ENCODE measurements at places on chromosomes 2 and 18.

GRCh38 chr2:95346231-95346737 is 49.1 kb downstream of the KCNIP3 start:
- no peak for DNase-seq

- no peak for DNase-seq
Measured at GRCh38 chr2:49861821-49862220, 707.5 kb upstream of the FSHR start.

GRCh38 chr2:99420751-99421299 is 69.0 kb downstream of the REV1 start:
- no peak for DNase-seq

DNA sequence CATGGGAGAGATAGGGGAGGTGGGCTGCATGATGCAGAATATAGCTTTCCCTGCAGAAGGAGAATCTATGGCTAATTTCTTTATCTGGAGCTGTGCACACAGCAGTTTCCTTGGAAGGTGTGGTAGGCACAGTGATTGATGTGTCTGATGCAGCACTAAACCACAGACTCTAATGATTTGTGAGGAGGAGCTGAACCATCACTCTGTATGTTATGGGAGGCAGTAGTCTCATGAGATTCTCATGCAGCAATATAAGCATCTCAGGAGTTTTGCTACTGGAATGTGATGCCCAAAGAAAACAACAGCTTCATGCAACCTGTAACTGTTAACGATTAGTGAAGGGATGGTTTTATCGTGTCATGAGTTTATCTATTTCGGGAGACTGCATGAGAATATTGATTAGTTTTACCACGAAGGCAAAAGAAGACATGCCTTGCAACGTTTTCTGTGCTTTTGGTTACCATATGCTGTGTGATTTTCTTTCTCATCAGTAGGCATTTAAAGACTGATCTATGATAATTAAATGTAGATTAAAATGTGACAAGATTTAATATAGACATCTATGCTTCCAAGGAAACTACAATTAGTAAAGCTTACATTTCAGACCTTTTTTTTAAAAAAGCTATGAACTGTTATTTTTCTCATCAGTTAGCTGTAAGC is 286.8 kb downstream of the ARL6IP6 start:
- DNase-seq, result no peak

DNA sequence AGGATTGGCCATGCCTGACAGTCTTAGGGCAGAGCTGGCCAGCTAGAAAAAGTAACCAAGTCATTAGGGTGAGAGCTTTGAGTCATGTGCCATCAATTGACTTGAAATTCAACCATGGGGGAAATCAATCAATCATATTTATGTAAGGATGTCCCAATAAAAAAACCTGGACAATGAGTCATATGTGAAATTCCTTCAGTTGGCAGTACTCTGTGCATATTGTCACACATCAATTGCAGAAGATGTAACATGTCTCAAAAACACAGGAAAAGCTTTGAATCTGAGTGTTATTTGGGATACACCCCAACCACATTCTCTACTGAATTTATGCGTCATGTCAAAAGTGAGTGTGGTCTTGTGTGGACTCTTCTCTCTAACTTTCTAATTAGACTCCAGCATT is 1004.1 kb upstream of the NRXN1 start:
- no peak for DNase-seq

DNA sequence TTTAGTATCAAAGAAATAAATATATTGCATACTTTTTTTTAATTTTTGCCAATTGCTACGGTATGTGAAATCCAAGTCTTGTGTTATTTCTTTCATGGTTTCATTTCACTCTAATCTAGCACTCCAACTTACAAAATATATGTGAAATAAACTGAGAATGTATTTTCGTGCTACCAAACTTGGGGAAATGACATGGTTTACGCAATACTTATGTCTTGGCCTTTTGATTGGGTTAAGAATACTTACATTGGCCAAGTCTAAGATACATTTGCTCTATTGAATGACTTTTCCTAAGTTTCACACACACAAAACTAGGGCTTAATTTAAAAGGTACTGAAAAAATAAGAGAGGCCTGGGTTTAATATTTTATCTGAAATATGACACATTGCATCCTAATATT is 80.5 kb downstream of the VRK2 start:
- DNase-seq, result no peak

DNA sequence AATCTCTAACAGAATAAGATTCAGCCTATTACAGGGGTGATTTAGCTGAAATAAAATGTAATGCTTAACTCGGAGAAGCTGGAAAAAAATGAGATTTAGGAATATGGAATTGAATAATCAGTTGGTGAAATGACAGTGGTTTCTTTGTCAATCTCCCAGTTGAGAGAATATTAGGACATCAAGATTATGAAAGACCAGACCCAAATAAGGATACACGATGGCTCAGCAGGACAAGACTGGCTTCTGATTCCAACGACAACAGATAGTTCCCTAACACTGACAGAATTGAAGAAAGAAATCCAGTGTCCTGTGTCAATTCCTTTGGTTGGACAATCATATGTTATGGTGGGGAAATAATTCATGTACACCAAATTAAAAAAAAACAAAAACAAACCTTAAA is 55.8 kb downstream of the HRH4 start:
- DNase-seq, result no peak

GRCh38 chr2:234623521-234623991 is 126.7 kb upstream of the ARL4C start:
- DNase-seq, result no peak

DNA sequence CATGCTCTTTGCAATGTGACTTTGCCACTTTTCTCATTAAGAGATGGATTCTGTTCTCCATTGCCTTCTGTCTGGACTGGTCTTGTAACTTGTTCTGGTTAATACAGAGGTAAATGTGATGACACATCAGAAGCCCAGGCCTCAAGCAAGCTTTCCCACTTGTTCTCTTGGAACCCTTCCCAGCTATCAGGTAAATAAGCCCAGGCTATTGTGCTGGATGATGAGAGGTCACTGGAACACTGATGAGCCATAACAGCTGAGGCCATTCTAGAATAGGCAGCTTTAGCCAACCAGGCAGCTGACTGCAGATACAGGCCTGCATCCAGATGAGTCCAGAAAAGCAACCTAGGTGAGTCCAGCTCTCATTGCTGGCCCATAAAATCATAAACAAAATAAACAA is 1007.0 kb upstream of the ACVR2A start:
- DNase-seq, result no peak

GRCh38 chr2:190879474-190880377 is 895 bp upstream of the GLS start:
- peak; percentile 27 for DNase-seq

- DNase-seq, result no peak
Measured at GRCh38 chr18:49997558-49997957, 184.2 kb upstream of the ACAA2 start.

DNA sequence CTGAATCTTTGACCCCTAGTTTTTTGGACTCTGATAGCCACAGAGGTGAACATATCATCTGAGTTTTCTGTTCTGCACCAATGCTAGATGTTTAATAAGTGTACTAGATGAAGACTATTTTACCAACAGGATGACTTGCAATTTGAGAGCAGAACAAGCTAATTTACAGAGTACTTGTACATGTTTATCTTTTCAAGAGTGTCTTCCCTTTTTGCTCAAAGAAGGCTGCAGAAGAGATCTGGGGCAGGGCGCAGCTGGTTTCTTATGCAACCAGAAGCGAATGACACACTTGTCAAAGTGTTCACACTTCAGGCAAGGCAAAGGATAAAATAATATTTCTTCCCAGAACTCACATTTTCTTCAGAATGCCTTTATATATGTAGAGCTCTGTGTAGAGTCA is 86.0 kb downstream of the VWA3B start:
- DNase-seq, result no peak

GRCh38 chr18:75173738-75174137 is 35.2 kb downstream of the PTGR3 start:
- DNase-seq, result no peak

- no peak for DNase-seq
Measured at GRCh38 chr2:43021791-43022509, 204.5 kb downstream of the ZFP36L2 start.

DNA sequence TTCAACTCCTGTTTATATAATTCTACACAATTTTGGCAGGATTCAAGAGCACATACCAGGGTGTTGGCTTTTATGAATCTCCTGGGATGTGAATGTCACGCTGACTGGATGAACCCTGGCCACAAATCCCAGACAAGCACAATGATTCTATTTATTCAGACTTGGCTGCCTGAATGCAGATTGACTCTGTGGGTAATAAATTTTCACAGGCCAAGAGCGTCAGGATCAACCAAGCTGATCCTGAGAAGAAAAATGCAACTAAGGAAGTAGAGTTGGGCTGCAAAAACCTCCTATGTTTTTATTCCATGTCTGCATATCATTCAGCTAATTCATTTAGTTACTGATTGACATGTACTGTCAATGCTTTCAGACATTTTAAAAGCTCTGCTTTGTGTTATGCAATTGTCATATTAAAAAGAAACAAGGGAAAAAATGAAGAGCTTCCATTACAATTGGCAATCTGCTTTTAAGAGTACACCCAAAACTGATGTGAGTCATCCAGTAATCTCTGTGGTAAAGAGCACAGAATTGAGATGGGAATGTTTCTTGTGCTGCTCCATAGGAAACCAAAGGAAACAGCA is 173.0 kb upstream of the REV1 start:
- DNase-seq, result no peak

DNA sequence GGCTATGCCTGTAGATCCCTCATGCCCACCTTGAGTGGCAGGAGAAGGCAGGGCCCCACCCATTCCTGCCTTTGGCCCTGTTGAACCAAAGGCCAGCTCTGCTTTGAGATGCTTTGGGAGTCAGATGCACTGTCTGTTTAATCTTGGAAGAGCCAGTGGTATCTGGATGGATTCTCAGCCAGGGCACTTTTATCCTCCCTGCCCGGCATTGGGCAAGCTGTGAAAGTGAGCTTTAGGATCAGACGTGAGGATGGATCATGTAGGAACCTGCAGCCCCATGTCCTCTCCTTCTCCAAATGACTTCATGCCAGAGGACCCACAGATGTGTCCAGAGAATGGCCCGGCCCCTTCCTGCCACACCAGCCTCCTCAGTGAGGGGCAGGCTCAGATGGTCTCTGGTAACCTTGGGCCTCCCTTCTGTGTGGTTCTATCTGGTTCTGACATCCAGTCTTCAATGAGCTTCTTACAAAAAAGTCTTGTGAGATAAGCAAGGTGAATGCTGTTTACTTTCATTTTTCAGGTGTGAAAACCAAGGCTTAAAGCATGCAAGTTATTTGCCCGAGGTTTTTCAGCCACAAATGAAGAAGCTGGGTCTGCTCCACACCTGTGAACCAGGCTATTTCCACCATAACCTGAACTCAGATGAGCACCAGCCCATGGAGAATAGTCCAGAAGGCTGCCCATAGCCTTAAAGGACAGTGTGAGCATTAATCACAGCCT is 123.8 kb downstream of the KCTD1 start:
- DNase-seq, result no peak

DNA sequence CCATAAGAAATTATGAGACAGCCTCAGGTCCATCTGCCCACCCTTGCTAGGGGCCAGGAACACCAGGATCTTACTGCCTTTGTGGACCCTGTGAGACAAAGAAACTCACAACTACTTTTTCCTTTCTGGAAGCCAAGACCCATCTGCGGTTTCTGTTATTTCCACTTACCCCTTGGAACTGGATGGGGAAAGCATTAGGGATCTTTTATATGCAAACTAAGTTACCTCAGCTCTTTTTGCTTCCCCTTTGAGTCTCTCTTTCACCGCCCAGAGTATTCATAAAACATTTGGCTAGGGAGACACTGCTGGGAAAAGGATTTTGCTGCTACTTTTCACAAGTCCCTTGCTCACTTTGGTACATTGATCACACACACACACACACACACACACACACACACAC is 95.7 kb downstream of the ZNF385B start:
- no peak for DNase-seq

- DNase-seq, result no peak
Measured at GRCh38 chr2:47724221-47724981, 58.5 kb upstream of the MSH6 start.

DNA sequence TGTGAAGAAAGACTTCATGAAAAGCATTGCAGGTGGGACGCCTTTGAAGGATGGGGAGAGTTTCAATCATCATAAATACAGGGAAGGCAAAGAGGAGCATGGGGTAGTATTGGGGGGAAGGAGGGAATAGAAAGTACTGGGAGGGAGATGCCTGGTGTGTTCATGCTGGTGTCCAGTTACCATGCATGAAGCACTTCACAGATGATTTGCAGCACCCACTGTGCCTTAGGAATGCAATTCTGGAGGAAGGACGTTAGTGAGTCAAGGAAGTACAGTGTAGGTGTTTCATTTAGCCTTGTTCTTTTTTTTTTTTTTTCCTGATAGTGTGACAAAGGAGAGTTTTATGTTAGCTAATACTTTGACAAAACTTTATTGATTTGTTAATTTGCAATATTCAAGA is 36.8 kb downstream of the ADAM23 start:
- DNase-seq, result no peak

GRCh38 chr2:239271882-239272281 is 128.9 kb downstream of the HDAC4 start:
- no peak for DNase-seq

GRCh38 chr2:138618971-138619370 is 117.4 kb downstream of the SPOPL start:
- no peak for DNase-seq

- DNase-seq, result no peak
Measured at GRCh38 chr2:42519624-42520023, 25.8 kb upstream of the KCNG3 start.

- DNase-seq, result no peak
Measured at GRCh38 chr2:201664334-201664733, 21.0 kb upstream of the TMEM237 start.

DNA sequence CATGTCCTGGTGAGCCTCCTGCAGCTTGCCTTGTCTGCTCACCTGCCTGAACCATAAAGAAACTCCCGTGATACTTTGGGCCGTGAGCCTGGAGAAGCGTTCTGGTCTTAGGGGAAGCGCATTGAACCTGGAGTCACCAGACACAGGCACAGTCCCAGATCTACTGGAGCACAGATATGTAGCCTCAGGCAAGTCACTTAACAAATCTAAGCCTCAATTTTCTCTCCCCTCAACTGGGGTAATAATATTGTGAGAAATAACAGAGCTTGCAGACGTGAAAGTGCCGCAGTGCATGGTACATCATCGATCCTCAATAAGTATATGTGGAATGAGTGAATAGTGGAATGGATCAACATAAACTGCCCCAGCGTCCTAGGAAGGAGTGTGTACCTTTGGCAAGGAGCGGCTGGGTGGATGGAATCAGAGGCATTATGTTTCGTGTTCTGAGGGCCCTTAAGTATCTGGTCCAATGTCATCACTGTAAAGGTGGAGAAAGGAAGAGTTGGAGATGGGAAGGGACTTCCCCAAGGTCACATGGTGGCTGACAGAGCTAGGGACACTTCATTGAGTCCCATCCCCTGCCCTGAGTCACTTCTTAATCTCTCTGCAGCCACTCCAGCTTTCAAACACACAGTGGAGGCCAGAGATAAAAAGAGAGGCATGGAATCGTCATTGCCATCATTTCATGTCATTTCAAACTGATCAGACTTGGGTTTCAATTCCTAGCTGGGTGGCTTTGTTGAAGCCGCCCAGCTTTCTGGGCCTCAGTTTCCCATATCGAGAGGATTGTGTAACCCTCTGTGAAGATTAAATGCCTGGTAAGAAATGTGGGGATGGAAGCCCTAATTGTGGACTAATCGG is 172.4 kb downstream of the DDX1 start:
- no peak for DNase-seq

GRCh38 chr18:77088963-77089722 is 43.4 kb downstream of the MBP start:
- DNase-seq, result no peak

All from stimulated activated CD4-positive, alpha-beta T cell treated with anti-CD3 and anti-CD28 coated beads, Interleukin-15, amount 100 ng/mL, for 1 hour (primary cell).